ENCODE measurements at places on chromosomes 16 and 17. TPM values are rescaled to one million over a fixed set of nuclear protein-coding genes. Genes with fewer than 3 reads are reported as not detected.

GRCh38 chr17:72494566-72494965, 373.7 kb downstream of the SOX9 start:
- no peak for DNase-seq

GRCh38 chr17:38672788-38673706, 1.7 kb downstream of the EPOP start:
- no peak for DNase-seq

- no peak for DNase-seq
Observed at GRCh38 chr17:30112794-30113193, 3.8 kb upstream of the NSRP1 start.

- DNase-seq = no peak
Observed at GRCh38 chr16:10564591-10564990, 15.8 kb downstream of the EMP2 start.

DNA sequence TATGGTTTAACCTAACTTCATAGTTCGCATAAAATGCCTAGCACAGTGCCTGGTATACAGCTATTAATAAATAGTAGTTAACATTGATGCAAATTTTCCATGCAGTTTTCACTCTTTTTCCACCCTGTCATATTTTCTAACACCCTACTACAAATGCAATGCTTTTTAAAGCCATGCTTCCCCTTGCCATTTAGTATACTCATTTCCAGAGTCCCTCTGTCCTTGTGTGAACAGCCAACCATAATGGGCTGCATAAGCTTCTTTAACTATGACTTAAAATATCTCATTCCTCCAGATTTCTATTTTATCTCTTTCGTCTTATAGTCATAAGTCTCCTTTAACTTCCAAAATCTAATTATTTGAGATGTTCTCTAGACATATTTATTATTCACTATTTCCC, 284.1 kb downstream of the GRIN2A start:
- DNase-seq = no peak

- no peak for DNase-seq
Observed at GRCh38 chr16:49918257-49918656, 62.3 kb upstream of the ZNF423 start.

GRCh38 chr17:72465191-72466024, 344.6 kb downstream of the SOX9 start:
- DNase-seq = peak; percentile 97

Gene KRT39
- total RNA-seq = not detected
